ENCODE measurements at places on chromosomes 13 and 19.

- no peak for DNase-seq
Measured at GRCh38 chr13:23159205-23159759, 21.5 kb upstream of the SGCG start.

DNA sequence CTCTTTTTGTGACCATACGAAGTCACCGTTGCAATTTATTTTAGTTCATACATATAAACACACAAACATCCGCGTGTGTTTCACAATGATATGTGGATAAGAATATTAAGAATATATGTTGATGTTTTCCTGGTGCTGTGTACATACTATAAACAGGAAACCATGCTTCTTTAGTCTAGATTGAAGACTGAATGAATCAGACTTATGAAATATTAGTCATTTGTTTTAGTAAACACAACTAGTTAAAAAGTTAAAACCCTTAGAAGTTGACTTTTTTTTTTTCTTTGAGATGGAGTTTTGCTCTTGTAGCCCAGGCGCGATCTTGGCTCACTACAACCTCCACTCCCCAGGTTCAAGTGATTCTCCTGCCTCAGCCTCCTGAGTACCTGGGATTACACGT, 257.7 kb downstream of the DACH1 start:
- DNase-seq: no peak

DNA sequence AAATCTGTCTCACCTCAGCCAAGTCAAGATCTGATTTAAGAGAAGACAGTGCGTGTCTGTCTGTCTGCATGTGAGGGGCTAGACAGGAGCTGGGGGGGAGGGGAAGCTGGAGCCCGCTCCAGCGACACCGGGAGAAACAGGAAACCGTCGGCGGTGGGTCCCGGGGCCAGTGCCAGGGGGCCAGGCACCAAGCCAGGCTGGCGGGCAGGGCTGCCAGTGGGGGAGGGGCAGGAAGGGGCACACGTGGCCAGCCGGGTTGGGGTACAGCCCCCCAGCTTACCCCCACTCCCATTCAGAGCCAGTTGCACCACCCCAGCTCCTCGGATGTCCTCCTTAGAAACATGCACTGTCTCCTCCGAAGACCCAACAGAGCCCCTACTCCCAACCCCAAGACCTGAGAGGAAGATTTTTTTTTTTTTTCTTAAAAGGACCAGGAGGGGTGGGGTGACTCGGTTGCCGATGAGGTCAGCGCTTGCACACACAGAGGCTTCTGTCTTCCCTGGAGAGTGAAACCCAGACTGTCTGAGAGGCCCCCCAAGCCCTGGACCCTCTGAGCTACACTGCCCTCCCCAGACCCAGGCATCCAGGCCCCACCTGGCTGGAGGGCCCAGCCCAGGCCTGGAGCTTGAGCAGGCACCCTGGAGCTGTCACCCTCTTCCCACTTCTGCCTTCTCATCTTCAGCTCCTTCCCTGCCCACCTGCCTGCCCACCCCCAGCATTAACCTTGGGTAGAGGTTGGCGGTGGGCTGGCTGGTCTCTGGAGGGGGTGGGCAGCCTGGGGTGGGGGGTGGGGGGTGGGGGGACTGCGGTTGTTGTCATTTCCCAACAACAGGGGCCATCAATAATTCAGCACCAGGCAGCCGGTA, 4.0 kb downstream of the ERF start:
- no peak for DNase-seq

DNA sequence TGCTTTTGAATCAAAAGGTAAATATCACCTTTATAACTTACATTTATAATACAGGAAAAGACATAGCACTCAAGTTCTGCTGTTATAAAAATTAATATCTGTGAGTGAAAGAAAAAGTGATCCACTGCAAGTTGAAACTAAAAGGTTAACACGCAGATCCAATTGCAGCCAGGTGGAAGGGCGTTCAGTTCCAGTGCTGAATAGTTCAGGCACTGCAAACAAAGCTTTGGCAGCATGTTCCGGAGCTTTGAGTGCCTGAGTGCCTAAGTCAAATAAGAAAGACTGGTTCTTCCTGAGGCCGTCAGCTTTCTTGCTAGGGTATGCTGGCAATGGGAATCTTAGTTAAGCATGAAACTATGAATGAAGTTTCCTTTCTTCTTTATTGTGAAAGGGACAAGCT, 200.3 kb downstream of the LMO7 start:
- no peak for DNase-seq
